ENCODE measurements at places on chromosomes 5 and 9. TPM values are rescaled to one million over a fixed set of nuclear protein-coding genes. Genes with fewer than 3 reads are reported as not detected.

DNA sequence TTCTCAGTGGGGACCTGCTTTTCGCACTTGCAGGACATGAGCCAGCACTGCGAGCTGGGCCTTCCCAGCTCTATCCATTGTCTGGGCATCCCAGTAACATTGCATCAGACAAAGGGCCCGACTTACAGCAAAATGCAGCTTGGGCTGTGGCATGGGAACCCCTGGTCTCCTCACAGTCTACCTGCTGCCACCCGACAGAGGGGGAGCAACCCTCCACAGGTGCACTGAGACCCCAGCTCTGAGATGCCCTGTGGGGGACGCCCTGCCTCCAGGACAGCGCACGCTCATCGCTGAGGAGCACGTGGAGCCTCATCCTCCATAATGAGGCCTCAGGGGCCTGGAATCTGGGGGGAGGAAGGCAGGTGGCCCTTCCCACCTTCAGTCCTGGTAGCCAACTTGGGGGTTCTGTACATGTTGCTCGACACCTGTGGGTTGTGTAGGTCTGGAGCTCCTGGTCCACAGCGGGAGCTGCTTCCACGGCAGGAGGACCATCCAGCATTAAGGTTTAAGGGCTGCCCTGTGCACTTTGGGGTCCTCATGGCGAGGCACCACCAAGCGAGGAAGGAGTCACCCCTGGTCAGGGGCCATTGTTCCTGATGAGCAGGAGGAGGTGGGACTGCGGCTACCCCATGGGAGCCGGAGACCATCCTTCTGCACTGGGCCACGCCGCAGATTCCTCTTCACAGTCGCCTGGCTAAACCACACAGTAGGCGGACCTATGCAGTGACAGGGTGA, 376.5 kb upstream of the IRX1 start:
- no peak for DNase-seq

GRCh38 chr9:128495804-128496417, 8.6 kb upstream of the GLE1 start:
- DNase-seq, result no peak

DNA sequence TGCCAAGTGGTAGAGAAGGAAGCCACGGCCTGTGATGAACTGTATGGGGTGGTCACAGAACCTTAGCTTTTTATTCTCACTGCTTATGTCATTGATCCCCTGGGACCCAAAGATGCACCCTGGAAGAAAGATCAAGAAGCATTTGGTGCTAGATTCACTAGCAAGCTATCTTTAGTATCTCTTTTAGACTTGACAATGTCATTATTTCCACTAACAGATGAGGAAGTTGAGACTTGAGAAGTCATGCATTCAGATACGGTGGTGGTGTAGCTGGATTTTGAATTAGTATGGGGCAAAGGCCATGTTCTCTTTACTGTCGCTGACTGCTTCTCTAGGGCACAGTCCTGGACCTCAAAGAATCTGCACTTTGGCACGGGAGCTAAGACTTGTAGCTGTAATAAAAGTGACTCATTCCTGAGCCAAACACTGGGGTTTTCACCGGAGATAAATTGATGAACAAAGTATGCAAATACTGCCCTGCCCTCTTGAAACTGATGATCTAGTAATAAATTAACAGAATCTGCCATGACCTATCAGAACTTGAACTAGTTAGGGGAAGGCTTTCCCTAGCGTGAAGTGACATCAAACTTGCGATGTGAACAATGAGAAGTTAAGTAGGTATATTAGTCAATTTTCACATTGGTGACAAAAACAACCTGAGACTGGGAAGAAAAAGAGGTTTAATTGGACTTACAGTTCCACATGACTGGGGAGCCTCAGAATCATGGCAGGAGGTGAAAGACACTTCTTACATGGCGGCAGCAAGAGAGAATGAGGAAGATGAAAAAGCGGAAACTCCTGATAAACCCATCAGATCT, 5.4 kb downstream of the GDA start:
- no peak for DNase-seq

GRCh38 chr5:124825250-124825982, 79.0 kb upstream of the ZNF608 start:
- no peak for DNase-seq

DNA sequence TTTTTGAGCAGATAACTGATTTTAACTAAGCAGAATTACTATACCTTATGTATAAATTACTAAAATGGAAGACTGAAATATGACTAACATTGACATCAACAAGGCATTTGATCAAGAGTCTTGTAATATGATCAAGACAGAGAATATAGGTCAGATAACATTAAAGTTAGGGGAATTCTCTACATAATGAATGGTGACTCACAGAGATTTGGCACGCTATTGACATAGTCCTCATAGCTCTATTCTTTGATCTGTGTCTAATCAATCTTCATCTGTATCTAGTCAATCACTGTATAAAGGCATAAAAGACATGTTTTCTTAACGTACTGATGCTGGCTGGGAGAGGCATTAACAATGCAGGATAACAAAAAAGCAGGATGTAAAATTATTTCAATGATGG, 17.4 kb downstream of the ABITRAM start:
- DNase-seq, result no peak

- no peak for DNase-seq
Measured at GRCh38 chr5:133681896-133682295, 69.6 kb upstream of the FSTL4 start.

GRCh38 chr9:107425101-107426025, 64.2 kb downstream of the KLF4 start:
- no peak for DNase-seq

- no peak for DNase-seq
Measured at GRCh38 chr5:71862507-71863060, 143.5 kb downstream of the CARTPT start.

DNA sequence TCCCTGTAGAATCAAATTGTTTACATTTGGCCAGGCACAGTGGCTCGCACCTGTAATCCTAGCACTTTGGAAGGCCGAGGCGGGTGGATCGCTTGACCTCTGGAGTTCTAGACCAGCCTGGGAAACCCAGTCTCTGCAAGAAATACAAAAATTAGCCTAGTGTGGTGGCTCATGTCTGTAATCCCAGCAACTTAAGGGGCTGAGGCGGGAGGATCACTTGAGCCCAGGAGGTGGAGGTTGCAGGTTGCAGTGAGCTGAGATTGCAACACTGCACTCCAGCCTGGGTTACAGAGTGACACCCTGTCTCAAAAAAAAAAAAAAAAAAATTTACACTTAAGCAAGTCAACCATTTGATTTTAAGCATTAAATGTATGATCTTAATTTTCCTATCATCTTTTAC, 17.5 kb upstream of the IQGAP2 start:
- DNase-seq, result no peak

DNA sequence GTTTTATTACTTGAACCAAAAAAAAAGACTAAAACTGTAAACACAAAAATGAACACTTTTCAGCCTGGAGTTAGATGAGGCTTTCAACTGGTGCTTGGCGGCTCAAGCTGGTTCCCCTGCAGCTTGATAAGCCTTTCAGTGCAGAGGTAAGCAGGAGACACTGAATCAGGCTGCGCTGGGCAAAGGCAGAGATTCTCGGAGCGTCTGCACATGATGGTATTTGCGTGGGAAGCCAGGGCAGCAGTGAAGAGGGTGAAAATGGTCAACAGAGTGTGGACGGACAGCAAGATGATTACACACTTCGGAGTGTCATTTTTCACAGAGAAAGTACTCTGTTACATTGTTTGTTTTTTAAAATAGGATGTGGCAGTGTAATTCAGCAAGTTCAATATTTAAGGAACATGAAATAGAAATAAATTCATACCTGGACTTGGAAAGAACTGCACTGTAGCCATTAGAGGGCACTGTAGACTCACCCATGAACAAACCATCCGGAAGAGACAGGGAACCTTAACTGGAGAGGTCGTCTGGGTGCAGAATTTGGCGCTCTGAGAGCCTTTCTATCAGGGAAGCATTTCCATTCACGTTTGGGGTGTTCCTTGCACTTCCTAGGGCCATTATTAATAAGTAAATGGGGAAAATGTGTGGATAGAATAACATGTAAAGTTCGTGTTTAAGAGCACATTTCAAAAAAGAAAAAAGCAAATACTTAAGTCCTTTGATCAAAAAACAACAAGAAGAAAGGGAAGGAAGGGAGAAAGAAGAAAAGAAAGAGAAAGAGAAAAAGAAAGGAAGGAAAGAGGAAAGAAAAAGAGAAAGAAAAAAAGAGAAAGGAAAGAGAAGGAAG, 69.8 kb downstream of the ICE1 start:
- no peak for DNase-seq

GRCh38 chr9:4839470-4839912, 46.7 kb downstream of the RCL1 start:
- DNase-seq, result no peak

DNA sequence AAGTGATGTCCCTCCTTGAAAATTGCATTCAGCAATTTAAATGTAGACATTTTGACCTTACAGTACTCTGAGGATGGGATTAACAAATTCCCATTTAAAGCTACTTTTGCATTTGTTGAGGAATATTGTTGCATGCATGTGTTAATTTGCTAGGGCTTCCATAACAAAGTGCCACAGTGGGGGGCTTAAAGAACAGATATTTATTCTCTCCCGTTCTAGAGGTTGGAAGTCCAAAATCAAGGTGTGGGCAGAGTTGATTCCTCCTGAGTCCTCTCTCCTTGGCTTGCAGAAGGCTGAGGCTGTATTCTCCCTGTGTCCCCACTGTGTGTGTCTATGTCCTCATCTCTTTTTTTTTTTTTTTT, 51.8 kb upstream of the CDK20 start:
- no peak for DNase-seq

- DNase-seq, result peak; percentile 34
Measured at GRCh38 chr5:172931001-172931536, 28.2 kb upstream of the RPL26L1 start.

- DNase-seq, result no peak
Measured at GRCh38 chr9:100108559-100108958, 9.5 kb downstream of the INVS start.

DNA sequence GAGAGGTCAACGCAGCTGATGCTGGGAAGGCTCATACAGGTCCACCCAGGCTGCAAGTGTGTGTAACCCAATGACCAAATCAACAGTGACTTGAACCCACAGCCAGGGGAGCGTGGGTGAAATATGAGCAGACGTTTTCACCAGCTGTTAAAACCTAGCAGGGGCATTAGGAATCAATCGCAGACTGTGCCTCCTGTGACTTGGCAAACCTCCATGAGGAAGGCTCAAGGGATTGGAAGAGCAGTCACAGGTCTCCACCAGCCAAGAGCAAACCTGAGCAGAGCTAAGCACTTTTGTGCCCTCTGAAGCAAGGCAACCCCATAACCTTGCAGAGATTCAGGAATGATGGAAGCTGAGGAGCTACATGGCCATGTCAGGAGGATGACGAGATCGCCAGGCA, 25.5 kb downstream of the INSYN2B start:
- no peak for DNase-seq

DNA sequence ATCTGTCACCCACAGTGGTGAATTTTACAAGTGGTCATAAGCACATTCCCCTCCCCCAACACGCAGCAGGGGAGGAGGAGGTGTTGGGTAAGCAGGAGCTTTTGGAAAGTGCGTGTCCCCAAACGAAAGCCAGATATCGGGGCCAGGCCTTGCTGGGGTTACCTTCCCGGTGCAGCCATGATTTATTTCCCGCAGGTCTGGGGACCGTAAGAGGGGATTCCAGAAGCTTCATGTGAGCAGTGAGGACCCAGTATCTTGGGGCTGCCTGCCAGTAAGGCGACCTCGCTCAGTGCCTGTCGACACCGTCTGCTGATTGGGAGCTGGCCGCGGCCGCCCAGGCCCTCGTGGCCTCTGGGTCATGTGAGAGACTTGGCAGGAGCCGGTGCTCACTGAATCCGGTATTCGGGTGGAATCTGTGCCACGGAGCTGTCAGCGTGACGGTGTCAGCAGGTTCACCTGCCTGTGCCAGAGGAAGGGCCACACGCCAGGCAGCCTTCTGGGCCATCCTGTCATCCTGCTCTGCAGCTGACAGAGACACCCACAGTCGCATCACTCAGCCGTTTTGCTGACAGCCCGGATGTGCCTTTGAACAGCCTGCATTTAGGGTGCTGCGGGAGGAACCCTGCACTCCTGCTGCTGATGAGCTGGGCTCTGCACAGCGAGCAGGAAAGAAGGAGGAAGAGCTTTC, 37.3 kb downstream of the SEC61B start:
- no peak for DNase-seq

GRCh38 chr5:95731571-95732554, 727 bp downstream of the RHOBTB3 start:
- no peak for DNase-seq

DNA sequence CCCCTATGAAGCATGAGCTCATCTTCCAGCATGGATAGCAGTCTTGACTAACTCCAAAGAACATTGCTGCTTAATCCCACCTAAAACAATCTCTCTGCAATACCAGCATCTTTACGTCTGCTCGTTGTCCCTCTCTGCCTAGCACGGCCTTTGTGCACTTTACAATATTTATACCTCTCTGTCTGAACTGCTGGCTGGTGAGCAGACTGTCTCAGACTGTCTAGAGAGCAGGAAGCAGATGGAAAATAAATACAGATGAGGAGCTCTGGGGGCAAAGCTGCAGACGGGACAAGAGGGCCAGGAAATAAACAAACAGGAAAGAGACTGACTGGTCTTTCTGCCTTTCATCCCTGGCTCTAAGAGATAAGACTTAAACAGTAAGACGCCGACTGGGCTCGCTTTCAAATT, 224.8 kb downstream of the ENC1 start:
- no peak for DNase-seq

- no peak for DNase-seq
Measured at GRCh38 chr5:169296419-169297143, 4.4 kb downstream of the SLIT3 start.

The PCDHGA10 gene
- polyA plus RNA-seq, result 11.7 TPM

The BNC2 gene
- polyA plus RNA-seq, result 46.8 TPM

The ANKRD20A1 gene
- polyA plus RNA-seq, result not detected
